Activated CD4-positive, alpha-beta memory T cell treated with anti-CD3 and anti-CD28 coated beads for 36 hours (primary cell): ENCODE measurements at places on chromosomes 5 and 9. TPM values are rescaled to one million over a fixed set of nuclear protein-coding genes. Genes with fewer than 3 reads are reported as not detected.

GRCh38 chr5:109844695-109845094 is 155.0 kb downstream of the MAN2A1 start:
- peaks cover 70% of the 10 kb centered on the region for H3K36me3 ChIP-seq
- DNase-seq = no peak
- no peak overlapping the region for H3K4me3 ChIP-seq
- H3K27me3 ChIP-seq = no peaks in the 10 kb centered on the region
- H3K27ac ChIP-seq = no peak overlapping the region

DNA sequence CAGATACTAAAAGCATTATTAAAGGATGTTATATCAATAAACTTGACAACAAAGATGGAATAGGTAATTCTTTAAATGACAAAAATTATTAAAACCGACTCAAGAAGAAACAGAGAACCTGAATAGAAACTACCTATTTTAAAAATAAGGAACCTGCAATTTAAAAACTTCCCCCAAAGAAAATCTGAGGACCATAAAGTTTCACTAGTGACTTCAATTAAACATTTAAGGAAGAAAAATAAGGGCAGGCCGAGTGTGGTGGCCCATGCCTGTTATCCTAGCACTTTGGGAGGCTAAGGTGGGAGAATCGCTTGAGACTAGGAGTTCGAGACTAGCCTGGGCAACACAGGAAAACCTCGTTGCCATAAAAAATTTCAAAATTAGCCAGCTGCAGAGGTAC is 99.6 kb downstream of the FANCC start:
- H3K27ac ChIP-seq = no peak overlapping the region
- H3K27me3 ChIP-seq = no peaks in the 10 kb centered on the region
- no peak for DNase-seq
- H3K36me3 ChIP-seq = peaks cover 2% of the 10 kb centered on the region
- no peaks in the 10 kb centered on the region for H3K4me1 ChIP-seq

GRCh38 chr9:99221266-99221620 is 499 bp downstream of the ALG2 start:
- peaks cover 51% of the 10 kb centered on the region for H3K36me3 ChIP-seq
- H3K4me3 ChIP-seq = peak overlapping the region; percentile 97
- peaks cover 66% of the 10 kb centered on the region for H3K4me1 ChIP-seq
- H3K27ac ChIP-seq = peak overlapping the region; percentile 78
- DNase-seq = no peak

DNA sequence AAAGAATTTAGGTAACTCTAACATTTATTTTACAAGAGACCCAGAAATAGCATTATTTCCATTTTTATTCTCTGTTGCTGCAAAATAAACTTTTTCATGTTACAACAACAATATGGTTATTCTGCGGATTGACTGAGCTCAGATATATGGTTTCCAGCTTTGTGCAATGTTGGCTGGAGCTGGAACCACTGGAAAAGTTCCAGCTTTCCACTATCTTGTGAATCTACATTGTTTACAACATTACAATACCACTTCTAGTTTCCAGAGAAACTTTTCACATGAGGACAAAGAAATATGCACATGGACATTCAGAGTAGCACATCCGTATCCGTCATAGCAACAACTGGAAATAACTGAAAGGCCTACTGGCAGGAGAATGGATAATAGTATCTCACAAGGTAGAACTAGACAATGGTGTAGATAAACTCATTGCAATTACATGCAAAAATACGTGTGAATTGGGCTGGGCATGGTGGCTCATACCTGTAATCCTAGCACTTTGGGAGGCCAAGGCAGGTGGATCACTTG is 436.1 kb upstream of the ADAMTS16 start:
- no peak overlapping the region for H3K27ac ChIP-seq
- no peak for DNase-seq
- H3K27me3 ChIP-seq = no peaks in the 10 kb centered on the region
- H3K4me3 ChIP-seq = no peak overlapping the region
- no peaks in the 10 kb centered on the region for H3K4me1 ChIP-seq
- H3K36me3 ChIP-seq = no peaks in the 10 kb centered on the region

GRCh38 chr5:150401376-150402228 is 11.1 kb downstream of the CD74 start:
- H3K27ac ChIP-seq = peak overlapping the region; percentile 56
- no peaks in the 10 kb centered on the region for H3K27me3 ChIP-seq
- H3K4me1 ChIP-seq = no peaks in the 10 kb centered on the region
- no peak overlapping the region for H3K4me3 ChIP-seq
- no peak for DNase-seq

DNA sequence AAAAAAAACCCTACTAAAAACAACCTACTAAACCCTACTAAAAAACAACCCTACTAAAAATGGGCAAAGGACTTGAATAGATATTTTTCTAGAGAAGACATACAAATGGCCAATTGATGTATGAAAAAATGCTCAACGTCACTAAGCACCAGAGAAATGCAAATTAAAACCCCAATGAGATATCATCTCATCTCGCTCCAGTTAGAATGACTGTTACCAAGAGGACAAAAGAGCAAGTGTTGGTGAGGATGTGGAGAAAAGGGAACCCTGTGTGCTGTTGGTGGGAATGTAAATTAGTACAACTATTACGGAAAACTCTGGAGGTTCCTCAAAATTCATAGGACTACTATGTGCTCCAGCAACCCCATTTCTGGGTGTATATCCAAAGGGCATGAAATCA is 10.8 kb downstream of the SDHA start:
- no peak overlapping the region for H3K27ac ChIP-seq
- peaks cover 46% of the 10 kb centered on the region for H3K36me3 ChIP-seq
- H3K27me3 ChIP-seq = no peaks in the 10 kb centered on the region
- DNase-seq = no peak
- H3K4me3 ChIP-seq = no peak overlapping the region
- H3K4me1 ChIP-seq = peaks cover 6% of the 10 kb centered on the region

- H3K4me3 ChIP-seq = no peak overlapping the region
- no peaks in the 10 kb centered on the region for H3K27me3 ChIP-seq
- H3K36me3 ChIP-seq = peaks cover 6% of the 10 kb centered on the region
Observed at GRCh38 chr9:122039234-122039633, 53.9 kb downstream of the TTLL11 start.

- no peak for DNase-seq
- H3K27me3 ChIP-seq = peaks cover 13% of the 10 kb centered on the region
- H3K27ac ChIP-seq = no peak overlapping the region
- no peaks in the 10 kb centered on the region for H3K4me1 ChIP-seq
Observed at GRCh38 chr5:78659714-78660113, 11.1 kb upstream of the LHFPL2 start.

- H3K36me3 ChIP-seq = peaks cover 44% of the 10 kb centered on the region
- no peak for DNase-seq
- no peak overlapping the region for H3K27ac ChIP-seq
- no peak overlapping the region for H3K4me3 ChIP-seq
- H3K4me1 ChIP-seq = peaks cover 7% of the 10 kb centered on the region
- H3K27me3 ChIP-seq = no peaks in the 10 kb centered on the region
Observed at GRCh38 chr9:7171396-7172153, 413.8 kb downstream of the KDM4C start.

DNA sequence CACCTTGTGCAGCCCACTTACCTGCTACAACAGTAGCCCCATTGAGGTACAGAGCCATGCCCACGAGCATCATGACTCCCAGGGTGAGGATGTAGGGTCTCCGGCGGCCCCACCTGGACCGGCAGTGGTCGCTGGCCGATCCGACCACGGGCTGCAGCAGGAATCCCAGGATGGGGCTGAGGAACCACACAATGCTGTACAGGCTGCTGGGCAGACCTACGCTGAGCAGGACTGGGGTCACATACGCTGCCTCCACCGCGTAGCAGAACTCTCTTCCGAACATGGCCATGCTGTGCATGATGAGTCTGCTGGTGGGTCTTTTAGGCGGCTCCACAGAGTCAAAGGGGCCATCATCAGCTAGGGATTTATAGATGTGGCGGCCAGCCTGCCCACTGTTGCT is 315 bp downstream of the SLC45A2 start:
- DNase-seq = no peak
- H3K4me3 ChIP-seq = no peak overlapping the region
- H3K4me1 ChIP-seq = no peaks in the 10 kb centered on the region
- H3K27me3 ChIP-seq = no peaks in the 10 kb centered on the region

- H3K27me3 ChIP-seq = peaks cover 9% of the 10 kb centered on the region
- H3K4me1 ChIP-seq = no peaks in the 10 kb centered on the region
- no peak overlapping the region for H3K27ac ChIP-seq
Observed at GRCh38 chr9:13281356-13282016, 2.0 kb upstream of the MPDZ start.

GRCh38 chr5:68353605-68354004 is 138.0 kb downstream of the PIK3R1 start:
- no peak for DNase-seq
- no peak overlapping the region for H3K27ac ChIP-seq
- H3K27me3 ChIP-seq = no peaks in the 10 kb centered on the region
- H3K36me3 ChIP-seq = no peaks in the 10 kb centered on the region
- H3K4me3 ChIP-seq = no peak overlapping the region
- H3K4me1 ChIP-seq = no peaks in the 10 kb centered on the region

GRCh38 chr5:126525630-126526245 is 69.3 kb downstream of the ALDH7A1 start:
- no peaks in the 10 kb centered on the region for H3K4me1 ChIP-seq
- no peak for DNase-seq
- no peak overlapping the region for H3K27ac ChIP-seq
- H3K4me3 ChIP-seq = no peak overlapping the region

DNA sequence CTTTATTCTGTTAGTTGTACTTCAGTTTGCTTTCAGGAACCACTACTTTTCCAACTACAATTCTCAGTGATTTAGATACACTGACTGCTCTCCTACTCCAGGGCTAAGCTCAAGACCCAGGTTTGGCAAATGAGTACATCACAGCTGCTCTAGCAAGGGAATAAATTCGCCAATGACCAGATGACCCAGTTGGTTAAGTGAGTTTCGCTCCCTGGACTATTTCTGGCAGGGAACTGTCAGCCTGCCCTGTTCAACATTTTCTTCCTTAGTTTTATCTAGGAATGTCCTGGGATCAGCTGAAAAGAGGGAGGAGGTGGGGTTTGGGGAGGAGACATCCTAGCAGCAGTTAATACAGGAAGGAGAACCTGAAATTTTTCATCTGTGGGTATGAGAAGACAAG is 6.4 kb upstream of the STARD4 start:
- H3K36me3 ChIP-seq = no peaks in the 10 kb centered on the region
- no peaks in the 10 kb centered on the region for H3K27me3 ChIP-seq
- no peaks in the 10 kb centered on the region for H3K4me1 ChIP-seq
- H3K4me3 ChIP-seq = no peak overlapping the region
- DNase-seq = no peak

DNA sequence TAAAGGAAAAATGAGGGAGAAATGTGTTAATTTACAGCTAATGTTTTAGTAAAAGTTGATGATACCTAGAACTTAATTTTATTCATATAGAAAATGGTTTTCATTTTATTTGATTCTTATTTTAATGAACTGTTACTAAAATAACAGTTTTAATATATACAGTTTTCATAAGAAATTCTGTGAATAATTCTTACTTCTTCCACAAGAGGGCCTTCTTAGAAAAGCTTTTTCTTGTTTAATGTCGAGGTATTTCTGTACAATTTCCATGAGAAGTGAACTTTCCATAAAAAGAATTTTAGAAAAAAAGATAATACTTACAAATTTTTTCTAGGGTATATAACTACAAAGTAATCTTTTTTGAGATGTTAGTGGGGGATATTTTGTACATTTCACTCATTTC is 73.9 kb downstream of the KLF9 start:
- no peak for DNase-seq
- peaks cover 4% of the 10 kb centered on the region for H3K4me1 ChIP-seq
- no peak overlapping the region for H3K4me3 ChIP-seq
- no peaks in the 10 kb centered on the region for H3K27me3 ChIP-seq
- H3K27ac ChIP-seq = no peak overlapping the region
- peaks cover 17% of the 10 kb centered on the region for H3K36me3 ChIP-seq

GRCh38 chr5:58940446-58940845 is 357.6 kb downstream of the RAB3C start:
- H3K4me3 ChIP-seq = no peak overlapping the region
- no peak for DNase-seq
- no peak overlapping the region for H3K27ac ChIP-seq
- H3K36me3 ChIP-seq = no peaks in the 10 kb centered on the region
- H3K4me1 ChIP-seq = peaks cover 9% of the 10 kb centered on the region

GRCh38 chr9:114055061-114055460 is 23.0 kb downstream of the AMBP start:
- DNase-seq = no peak
- H3K4me3 ChIP-seq = no peak overlapping the region
- no peaks in the 10 kb centered on the region for H3K36me3 ChIP-seq
- H3K27me3 ChIP-seq = no peaks in the 10 kb centered on the region
- H3K4me1 ChIP-seq = no peaks in the 10 kb centered on the region

- DNase-seq = no peak
- H3K27me3 ChIP-seq = peaks cover 14% of the 10 kb centered on the region
- no peak overlapping the region for H3K4me3 ChIP-seq
Observed at GRCh38 chr9:135070964-135071735, 16.3 kb upstream of the OLFM1 start.

DNA sequence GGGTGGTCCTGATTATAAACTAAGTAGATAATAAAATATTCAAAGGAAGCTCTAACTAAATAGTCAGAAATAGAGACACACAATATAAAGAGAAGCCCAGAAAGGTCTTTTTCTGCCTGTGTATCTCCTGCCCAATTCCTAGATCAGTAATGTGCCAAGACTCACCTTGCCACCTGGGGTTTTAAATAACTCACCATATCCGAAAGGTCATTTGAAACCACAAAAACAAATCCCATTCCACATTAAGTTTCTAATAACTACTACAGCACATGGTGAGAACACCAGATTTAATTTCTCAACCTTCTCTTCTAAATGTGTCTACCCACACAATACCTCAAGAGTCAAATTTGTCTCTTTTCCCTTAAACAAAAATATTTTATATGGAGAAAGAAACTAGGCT is 75.2 kb downstream of the ZNF608 start:
- no peaks in the 10 kb centered on the region for H3K36me3 ChIP-seq
- no peaks in the 10 kb centered on the region for H3K4me1 ChIP-seq
- DNase-seq = no peak
- H3K27ac ChIP-seq = no peak overlapping the region
- no peaks in the 10 kb centered on the region for H3K27me3 ChIP-seq
- H3K4me3 ChIP-seq = no peak overlapping the region

DNA sequence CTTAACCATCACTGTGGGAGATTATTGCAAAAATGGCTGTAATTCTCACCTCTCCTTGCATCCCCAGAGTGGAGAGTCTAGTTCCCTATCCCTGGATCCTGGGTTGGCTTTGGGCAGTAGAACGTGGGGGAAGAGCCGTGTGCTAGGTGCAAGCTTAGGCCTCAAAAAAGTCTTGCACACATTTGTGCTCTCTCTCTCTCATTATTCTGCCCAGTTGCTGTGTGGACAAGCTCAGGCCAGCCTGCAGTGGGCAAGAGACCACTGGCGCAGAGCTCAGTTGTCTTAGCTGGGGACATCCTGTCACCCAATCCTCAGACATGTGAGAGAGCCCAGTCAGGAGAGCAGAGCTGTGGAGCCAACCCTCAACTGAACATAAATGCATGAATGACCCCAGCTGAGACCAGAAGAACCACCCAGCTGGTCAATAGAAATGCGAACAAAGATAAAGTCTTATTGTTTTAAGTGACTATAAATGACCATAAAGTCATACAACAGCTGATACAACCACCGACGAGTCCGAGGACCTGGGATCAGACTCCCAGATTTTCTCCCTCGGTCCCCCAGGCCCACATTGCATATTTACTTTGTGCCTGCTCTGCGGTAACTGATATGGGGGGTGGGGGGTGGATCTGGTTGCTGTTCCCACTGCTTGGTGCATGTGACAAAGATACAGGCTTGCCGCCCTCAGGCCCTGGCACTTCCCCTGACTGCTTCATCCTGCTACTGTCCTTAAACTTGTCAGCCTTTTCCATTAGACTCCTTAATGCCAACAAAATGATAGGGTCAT is 166.4 kb upstream of the MVB12B start:
- no peaks in the 10 kb centered on the region for H3K36me3 ChIP-seq
- H3K4me3 ChIP-seq = no peak overlapping the region
- peaks cover 5% of the 10 kb centered on the region for H3K27me3 ChIP-seq
- no peak overlapping the region for H3K27ac ChIP-seq

PCDHGA1 gene
- total RNA-seq = not detected

WWC1 gene
- total RNA-seq = 1.3 TPM

GTF3C5 gene
- 81.2 TPM for total RNA-seq

ERAP2 gene
- total RNA-seq = 44.8 TPM

CENPP gene
- total RNA-seq = 23.5 TPM
